ENCODE measurements at places on chromosomes 12 and 14. TPM values are rescaled to one million over a fixed set of nuclear protein-coding genes. Genes with fewer than 3 reads are reported as not detected.

- no peak for DNase-seq
Observed at GRCh38 chr14:73492670-73493069, 1.9 kb downstream of the RIOX1 start.

- no peak for DNase-seq
Observed at GRCh38 chr12:52268212-52268611, 6.2 kb upstream of the KRT86 start.

DNA sequence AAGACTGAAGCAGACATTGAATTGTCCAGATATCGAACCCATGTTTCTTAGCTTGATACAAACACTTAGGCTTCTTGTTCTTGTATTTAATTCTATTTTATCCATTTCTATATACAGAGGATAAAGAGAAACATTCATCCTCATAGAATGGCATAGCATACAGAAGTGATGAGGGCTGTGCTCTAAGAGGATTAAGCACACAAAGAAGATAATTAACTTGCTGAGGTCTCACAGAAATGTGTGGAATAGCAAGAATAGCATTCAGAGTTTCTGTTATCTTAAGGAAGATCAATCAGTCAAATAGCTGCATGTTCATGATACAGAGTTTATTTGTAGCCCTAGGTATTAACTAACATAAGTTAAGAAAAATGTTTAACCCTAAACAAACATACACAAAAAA, 27.3 kb upstream of the STRAP start:
- DNase-seq = no peak

DNA sequence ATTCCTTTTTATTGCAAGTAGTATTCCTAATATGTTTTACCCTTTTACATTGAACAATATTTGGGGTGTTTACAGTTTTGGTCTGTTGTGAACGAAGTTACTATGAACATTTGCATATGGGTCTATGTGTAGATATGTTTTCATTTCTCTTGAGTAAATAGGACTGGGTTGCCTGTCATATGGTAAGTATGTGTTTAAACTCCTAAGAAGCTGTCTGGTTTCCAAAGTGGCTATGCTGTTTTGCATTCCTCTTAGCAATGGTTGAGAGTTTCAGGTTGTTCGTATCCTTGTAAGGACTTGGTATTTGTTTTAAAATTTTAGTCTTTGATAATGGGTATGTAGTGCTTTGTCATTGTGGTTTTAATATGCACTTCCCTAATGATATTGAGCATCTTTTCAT, 6.3 kb downstream of the METAP2 start:
- DNase-seq = no peak

- DNase-seq = no peak
Observed at GRCh38 chr14:55366271-55366670, 45.4 kb downstream of the ATG14 start.

Gene MIS18BP1
- total RNA-seq = 21.1 TPM

Gene KCNH3
- 0.64 TPM for total RNA-seq

Gene CD4
- 0.23 TPM for total RNA-seq

Gene PRB2
- not detected for total RNA-seq

Measured in Panc1 (cell line).